ENCODE measurements at places on chromosomes 2 and 18. TPM values are rescaled to one million over a fixed set of nuclear protein-coding genes. Genes with fewer than 3 reads are reported as not detected.

- peak; percentile 25 for DNase-seq
Measured at GRCh38 chr18:23228102-23229061, 93.1 kb downstream of the CABLES1 start.

- no peak for DNase-seq
Measured at GRCh38 chr2:71690876-71691475, 237.6 kb downstream of the DYSF start.

GRCh38 chr18:59728816-59729215 lies 31.6 kb upstream of the CCBE1 start:
- DNase-seq = no peak

The ADD2 gene
- total RNA-seq = 7.6 TPM

DNA sequence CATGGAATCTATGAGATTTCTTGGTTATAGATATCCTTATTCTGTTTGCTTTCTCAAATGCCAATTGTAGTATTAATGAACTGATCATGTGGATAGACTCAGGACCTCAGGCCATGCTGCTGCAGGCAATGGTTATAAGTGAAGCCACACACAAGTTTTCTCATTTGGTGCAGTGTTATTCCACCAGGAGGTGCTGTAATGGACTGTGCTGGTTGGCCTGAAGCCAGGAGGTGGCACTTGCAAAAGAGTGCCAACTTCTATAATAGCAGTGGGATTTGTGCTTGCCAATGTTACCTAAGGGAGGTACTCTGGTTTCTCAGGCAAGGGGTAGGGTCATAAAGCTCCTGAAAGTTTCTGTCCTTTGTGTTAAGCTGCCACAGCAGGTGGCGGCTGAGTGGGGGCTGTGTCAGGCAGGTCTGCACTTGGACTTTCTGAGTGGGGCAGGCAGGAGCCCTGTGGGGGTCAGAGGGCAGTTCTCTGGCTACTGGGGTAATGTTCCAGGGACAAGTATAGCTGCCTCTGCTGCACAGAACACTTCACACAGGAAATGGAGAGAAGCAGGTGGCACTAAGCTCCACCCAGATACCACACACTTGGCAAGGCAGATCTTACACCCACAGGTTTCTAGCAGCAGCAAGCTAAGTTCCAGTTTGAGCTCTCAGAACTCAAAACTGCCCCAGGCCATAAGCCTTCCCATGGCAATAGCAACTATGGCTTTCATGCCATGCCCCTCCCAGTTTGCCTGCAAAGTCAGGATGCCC lies 352.6 kb upstream of the CWC22 start:
- DNase-seq = peak; percentile 20

The PCARE gene
- total RNA-seq = not detected

The DNAJC5G gene
- total RNA-seq = not detected

The MDH1B gene
- 1.0 TPM for total RNA-seq

The RGPD3 gene
- not detected for total RNA-seq

The AMER3 gene
- total RNA-seq = 0.33 TPM

DNA sequence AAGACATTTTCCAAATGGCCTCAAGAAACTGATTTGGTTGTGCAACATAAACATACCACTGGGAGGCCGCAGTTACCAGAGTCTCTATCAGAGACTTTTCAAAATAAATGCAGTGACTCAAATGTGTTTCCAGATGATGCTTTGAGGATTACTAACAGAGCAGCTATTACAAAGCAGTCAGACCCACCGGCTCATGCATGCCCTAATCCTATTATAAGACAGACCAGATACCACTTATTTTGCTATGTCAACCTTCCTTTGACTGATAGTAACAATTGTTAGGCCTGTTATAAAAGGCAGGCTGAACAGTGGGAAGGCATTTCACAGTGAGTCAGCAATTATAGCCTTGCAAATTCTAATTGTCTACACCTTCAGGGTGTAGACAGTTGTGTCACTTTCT lies 217.7 kb downstream of the LRRTM1 start:
- no peak for DNase-seq

- DNase-seq = no peak
Measured at GRCh38 chr2:160632084-160632975, 138.7 kb upstream of the RBMS1 start.

GRCh38 chr2:121429927-121430520 lies 100.7 kb upstream of the RNU4ATAC start:
- DNase-seq = no peak

DNA sequence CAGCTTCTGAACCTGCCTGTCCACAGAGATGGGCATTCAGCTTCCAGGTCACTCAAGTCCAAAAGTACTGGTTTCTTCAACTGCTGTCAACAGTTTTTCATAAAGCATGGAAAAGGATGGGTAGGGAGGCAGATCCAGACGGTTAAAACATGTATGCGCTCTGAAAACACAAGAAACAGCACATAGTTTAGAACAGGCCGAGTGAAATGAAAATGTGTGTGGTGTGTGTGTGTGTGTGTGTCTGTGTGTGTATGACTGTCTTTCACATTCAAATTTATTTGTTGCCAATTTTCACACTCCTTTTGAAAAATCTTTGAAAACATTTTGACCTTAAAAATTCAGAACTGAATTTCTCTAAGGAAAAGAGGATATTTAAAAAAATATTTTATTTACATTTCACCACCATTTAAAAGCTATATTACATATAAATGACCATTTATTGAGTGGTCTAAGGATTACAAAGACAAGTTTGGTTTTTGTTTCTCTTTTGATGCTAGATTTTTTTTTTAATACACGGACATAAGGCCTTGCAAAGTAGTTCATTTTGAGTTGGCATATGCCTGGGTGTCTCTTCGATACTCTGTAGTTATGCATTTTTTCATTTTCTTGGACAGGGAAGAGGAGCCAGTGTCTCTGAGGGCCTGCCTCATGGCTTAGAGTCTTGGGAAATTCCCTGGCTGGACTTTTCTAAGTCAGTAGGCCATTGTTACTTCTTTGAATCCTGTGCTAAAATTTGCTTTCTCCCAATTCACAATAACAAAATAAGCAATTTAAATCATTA lies 30.0 kb upstream of the STK17B start:
- DNase-seq = no peak

DNA sequence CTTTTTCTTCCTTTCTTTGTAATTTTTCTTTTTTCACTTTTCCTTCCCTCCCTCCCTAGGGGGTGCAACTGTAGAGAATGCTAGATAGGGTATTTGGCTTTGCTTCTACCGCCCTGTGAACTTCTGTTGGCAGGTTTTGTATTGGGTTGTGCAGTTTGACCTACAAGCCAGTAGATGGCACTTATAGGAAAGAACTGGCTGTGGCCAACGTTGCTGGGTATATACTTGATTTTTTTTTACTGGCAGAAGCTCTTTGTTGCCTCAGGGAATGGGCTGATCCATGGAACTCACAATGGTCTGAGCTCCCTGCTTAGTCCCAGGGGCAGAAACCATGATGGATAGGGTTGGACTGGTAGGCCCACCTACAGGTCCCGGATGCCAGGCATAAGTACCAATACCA lies 1019.5 kb upstream of the LRRTM1 start:
- DNase-seq = no peak

- DNase-seq = no peak
Measured at GRCh38 chr2:186918495-186918894, 69.5 kb upstream of the ZSWIM2 start.

DNA sequence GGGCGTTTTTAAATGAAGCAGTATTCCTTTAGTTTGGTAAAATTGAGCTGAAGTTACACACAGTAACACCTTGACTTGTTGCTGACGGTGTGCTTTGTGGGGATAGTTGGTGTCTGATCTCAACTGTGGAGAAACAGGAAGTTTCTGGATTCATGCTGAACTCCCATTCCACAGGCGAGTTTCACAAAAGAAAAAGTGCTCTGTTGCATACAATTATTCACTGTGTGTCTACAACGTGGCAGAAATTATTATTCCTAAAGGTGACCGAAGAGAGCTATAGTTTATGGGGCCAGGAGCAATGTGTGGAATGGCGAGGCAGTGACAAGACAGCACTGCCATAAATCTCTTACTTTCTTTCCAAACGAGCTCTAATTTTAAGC lies 463 bp upstream of the CABYR start:
- DNase-seq = no peak

GRCh38 chr2:213221957-213222356 lies 62.3 kb upstream of the SPAG16 start:
- DNase-seq = no peak

DNA sequence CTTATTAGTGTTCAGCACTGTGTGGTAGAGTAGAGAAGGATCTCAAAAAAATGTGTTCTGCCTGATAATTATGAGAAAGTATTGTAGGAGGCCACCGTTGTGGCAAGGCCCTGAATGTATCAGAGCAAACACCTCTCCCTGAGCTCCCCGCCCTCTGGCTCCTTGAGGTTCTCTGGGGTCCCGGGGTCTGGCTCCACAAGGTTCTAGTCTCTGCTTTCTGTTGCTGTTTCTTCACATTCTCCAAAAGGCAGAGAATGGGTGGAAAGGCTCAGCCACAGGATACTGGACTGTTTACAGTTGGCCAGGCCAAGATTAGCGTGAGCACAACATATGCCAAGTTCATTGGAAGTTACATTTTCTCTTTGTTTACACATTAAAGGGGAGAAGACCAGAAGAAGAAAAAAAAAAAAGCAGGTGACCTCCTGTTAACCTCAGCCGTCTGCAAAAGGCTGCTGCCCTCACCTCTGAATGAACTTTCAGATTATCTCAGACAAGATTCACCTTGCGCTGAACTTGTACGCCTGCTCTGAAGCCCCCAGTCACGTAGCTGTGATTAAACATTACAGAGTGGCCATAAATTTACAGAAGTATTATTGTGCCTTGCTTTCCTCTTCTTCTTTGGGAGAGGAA lies 56.6 kb upstream of the CYP26B1 start:
- no peak for DNase-seq

DNA sequence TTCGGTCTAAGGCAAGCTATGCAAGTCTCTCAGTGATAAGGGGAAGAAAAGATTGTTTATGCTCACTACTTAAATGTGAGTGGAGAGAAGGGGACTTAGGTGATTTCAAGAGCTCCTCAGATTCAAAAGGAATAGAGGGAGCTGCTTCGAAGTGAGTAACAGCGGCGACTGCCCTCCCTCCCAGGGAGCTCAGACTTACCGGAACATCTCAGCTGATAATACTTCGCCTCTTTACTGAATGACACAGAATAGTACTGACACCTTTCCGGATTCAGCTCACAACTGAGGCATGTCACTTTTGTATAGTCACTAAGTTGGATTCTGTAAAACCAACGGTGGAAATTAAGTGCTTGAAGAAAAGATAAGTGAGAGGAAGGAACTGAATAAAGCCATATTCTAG lies 55.5 kb downstream of the DPP4 start:
- no peak for DNase-seq

The SNORC gene
- 1.8 TPM for total RNA-seq

DNA sequence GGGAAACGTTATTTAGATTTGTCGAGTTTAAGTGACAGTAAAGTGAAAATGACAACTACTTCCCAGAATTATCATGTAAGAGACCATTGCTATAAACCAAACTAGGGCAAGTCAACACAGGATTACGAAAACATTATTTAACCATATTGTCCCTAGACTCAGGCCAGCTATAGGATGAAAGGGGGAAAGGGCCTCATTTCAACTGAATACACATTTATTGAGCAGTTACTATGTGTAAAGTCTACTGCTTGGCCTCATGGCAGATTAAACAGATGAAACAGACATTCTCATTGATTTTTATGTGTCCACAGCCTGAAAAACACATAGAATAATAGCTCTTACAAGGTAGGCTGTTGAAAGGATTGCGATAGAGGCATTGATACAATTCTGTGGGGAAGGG lies 32.7 kb downstream of the ARHGEF33 start:
- DNase-seq = no peak

GRCh38 chr2:80815259-80815658 lies 510.7 kb upstream of the LRRTM1 start:
- no peak for DNase-seq

DNA sequence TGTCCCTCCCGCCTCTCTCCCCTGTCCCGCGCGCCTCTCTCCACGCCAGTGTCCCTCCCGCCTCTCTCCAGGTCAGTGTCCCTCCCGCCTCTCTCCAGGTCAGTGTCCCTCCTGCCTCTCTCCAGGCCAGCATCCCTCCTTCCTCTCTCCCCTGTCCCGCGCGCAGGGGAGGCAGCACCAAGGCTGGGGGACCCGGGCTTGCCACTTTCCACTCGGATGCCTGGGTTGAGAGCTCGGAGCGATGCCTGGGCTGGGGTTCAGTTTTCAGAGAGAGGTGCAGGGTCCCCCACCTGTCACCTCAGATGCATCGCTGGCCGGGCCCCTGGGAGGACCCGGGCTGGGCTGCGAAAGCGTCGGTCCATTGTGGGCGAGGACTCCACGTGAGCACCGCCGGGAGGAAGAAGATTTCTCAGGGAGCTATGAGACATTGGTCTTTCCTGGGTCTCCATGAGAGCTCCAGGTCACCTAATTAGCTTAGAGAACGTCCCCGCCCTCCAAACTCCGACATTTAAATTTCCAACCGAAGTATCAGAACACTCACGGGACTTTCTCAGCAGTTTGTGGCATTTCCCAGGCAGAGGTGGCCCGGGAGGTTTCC lies 2.1 kb downstream of the FBLN7 start:
- no peak for DNase-seq

The ZNF396 gene
- 2.6 TPM for total RNA-seq

DNA sequence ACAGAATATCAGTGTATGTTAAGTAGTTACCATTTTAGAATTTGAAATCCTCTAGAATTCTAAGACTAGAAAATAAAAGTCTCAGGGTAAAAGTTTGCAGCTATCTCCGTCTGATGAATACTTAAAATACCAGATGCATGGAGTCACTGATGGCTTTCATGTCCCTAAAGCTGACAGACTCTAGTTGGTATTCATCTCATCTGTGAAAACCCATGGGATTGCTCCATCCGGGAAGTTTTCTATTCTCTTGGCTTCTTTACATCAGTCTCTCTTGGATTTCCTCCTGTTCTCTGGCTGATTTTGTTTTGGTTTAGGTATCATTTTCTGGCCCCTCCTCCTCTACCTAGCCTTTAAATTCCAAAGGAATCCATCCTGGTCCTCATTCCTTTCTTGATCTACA lies 465.6 kb upstream of the POU3F3 start:
- DNase-seq = no peak

The IL37 gene
- not detected for total RNA-seq

DNA sequence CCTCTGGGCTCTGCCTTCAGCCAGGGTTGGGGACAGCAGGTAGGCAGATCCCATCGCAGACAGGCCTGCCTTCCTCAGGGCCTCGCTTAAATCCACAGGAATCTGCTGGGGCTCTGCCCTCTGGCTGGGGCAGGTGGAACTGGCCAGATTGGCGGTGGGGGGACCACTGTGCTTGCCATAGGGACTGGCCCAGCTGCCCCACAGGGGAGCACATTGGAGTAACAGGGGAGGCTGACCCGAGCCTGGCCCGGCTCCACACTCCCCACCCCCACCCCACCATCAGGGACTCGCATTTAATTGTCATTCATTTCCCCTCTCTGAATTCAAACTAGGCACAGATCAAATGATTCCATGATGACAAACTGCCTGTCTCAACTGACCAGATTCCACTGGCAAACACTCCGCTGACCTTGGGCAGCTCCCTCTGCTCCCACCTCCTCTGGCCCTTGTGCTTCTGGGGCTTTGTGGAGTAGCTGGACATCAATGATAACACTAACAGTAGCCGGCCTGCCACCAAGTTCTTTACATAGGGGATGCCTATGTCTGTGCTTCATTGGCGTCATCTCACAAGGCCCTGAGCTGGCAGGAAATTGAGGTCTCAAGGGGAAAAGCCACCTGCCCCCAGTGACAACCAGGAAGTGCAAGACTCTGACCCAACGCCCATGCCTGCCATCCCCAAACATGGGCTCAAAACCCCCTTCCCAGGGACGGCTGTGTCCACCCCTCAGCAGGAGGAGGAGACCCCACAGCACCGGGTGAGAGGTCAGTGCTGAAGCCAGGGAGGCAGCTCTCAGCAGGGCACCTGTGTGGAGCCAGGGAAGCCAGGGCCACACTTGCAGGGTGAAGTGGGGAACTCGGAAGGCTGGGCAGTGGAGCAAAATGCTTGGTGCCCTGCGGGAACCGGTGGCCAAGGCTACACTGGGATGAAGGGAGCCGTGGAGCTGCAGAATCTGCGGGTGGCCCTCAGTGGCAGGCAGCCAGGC lies 2.1 kb upstream of the B3GNT7 start:
- no peak for DNase-seq

All from body of pancreas (tissue), 4 donors.